Kidney epithelial cell (primary cell): ENCODE measurements at places on chromosomes 12 and 14. TPM values are rescaled to one million over a fixed set of nuclear protein-coding genes. Genes with fewer than 3 reads are reported as not detected.

DNA sequence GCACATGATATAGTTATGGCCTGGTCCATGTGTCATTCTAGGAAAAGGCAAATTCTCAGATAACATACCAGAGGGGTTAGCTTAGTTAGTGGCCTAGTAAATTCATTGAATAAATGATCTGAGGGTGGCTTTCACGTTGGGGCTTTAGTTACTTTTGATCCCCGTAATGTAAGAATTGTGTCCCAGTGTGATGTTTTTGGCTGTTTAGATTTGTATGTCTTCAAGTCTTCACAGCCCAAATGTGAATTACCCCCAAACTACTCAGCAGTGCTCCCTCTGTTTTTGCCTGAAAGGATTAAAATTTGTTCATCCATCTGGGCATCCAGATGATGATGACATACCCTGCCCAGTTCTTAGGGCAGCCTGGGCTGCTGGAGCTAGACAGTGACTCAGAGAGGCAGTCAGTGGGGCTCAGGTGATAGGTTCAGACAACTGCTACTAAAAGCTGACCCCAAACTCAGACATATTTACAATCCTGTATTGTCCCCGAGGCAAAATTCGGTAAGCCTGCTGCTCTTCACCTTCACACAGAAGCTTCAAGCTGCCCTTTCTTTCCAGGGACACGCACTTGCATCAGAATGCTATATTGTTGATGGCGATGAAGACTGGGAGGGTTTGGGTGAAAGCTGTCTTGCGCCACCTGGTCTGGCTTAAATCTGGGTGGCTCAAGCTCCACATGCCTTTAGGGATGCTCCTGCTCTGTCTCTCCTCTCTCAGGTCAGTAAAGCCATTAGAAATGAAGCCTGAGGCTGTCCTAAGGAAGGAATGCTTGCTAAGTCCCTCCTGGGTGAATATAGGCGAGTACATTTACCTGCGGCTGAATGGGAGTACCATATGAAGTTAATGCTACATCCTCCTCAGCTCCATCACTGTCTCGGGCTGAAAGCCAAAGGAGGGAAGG is 10.3 kb downstream of the GPRC5D start:
- no peak for DNase-seq

DNA sequence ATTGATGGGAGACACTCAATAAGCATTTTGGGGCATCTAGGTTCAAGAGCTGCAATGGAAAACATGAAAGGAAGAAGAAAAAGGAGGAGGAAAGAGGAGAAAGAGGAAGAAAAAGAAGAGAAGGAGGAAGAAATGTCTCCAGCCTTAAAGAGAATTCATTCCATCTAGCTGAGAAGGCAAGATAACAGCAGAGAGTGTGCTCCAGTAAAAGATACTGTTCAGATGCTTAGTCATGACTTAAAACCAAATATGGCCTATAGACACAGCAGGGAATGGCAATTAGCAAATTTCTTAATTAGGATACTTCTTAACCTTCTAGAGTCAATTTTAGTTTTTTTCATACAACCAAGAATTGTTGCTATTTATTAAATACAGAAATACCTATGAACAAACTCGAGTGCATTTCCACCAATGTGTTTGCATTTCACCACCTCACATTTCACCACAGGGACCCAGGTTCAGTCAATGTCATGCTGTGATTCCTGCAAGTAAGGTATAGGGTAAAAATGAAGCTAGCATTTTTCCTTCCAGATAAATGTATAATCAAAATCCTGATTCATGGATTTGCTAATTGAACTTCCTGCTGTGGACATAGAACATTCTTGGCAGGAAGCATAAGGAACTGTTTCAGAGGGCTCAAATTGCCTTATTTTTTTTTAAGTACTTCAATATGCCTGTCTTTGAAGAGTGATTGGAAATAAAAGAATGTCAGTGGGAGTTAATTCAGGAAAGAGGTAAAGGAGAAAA is 177.8 kb downstream of the RPS29 start:
- DNase-seq: no peak

- no peak for DNase-seq
Measured at GRCh38 chr12:46874642-46875041, 48.8 kb upstream of the SLC38A4 start.

- no peak for DNase-seq
Measured at GRCh38 chr12:29655861-29656260, 127.9 kb downstream of the TMTC1 start.

- no peak for DNase-seq
Measured at GRCh38 chr12:9971181-9971580, at the start of gene CLEC12A. CLEC12A (plus strand) TSS chr12:9971409; CDS start chr12:9971597, 188 bp downstream.

GRCh38 chr14:98894600-98894999 is 377.4 kb downstream of the BCL11B start:
- no peak for DNase-seq

DNA sequence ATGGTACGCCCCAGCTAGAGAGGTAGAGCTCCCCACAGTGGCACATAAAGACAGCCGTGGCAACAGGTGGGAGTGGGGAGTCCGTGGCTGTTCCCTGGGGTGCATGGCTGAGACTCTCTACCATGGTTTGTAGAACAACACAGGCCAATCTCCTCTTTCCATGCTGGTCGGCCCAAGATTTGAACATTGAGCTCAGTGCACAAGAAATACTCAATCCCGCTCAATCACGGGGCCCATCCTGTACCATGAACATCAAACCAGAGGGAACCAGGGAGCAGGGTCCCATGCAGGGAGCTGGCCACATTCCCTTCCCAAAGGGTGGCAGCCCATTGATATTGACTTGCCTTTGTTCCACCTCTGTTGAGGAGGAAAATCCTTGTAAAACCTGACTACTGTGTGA is 353.1 kb downstream of the DPF3 start:
- no peak for DNase-seq

GRCh38 chr12:41442896-41443295 is 254.8 kb downstream of the PDZRN4 start:
- no peak for DNase-seq

DNA sequence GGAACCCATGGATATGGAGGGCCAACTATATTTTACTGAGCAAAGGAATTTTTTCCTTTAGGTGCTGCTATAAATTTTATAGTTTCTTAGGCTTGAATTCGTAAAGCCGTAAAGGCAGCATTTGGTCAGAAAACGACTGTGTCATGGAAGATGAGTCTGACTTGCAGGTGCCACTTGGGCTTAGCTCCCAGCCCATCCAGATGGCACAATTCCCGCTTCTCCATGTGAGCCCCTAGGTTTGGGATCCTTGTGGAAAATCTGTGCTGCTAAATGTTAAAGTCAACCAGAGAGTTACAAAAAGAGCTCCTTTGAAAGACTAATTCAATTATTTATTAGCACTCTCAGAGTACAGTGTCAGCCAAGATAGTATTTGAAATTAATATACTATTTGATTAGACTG is 120.1 kb upstream of the NPAS3 start:
- DNase-seq: no peak

DNA sequence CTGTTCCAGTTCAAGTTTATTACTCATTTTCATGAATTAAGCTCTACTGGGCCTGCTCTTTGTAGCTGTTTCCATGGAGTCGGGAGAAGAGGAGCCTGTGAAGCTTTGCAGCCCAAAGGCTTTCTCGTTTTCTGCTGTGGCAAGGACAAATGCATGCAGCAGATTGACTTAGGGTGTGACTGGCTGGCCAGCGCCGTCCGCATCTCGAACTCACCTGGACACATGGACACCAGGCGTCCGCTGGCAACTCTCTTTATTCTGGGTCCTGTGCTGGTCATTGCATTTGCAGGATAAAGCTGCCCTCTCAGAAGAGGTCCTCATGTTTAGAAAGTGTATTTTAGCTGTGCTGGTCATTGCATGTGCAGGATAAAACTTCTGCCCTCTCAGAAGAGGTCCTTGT is 350.4 kb downstream of the TMEM121 start:
- no peak for DNase-seq

GRCh38 chr14:80978403-80978802 is 23.0 kb downstream of the TSHR start:
- no peak for DNase-seq

DNA sequence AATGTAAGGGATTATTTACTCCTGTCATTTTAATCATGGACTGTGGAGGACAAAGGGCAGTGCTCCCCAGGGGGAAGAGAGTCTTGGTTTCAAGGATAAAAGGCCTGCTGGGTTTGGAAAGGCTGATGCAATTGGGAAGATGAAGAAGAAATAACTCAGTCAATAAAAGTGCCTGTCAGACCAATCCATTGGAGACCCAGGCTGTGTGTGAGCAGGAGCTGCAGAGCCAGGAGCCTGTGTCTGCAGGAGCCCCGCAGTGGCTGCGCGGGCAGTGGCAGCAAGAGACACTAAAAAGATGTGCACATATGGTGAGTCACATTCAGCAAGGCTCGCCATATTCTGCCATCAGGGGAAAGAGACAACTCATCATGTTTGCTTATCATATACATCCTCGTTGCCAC is 90.4 kb downstream of the CRACR2A start:
- no peak for DNase-seq

DNA sequence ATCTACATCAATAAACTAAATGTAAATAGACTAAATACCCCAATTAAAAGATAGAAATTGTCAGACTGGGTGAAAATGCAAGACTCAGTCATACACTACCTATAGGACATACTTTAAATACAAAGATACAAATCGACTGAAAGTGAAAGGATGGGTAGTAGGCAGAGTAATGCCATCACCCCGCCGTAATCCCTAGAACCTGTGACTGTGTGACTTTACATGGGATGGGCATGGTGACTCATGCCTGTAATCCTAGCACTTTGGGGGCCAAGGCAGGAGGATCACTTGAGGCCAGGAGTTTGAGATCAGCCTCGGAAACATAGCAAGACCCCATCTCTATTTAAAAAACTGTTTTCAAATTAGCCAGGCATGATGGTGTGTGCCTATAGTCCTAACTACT is 2.6 kb upstream of the EVL start:
- no peak for DNase-seq

DNA sequence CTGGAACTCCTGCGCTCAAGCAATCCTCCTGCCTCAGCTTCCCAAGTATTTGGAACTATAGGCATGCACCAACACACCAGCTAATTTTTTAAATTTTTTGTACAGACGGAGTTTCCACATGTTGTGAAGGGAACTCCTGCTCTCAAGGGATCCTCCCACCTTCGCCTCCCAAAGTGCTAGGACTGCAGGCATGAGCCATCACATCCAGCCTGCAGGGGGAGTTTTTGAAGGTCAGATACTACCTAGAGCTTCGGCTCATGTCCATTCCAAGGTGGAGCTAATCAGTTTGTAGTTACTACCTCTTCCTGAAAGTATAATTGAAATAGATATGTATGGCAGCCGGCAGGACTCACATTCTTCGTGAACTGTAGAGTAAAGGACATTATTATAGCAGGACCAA is 3.7 kb upstream of the TAS2R19 start:
- DNase-seq: no peak

DNA sequence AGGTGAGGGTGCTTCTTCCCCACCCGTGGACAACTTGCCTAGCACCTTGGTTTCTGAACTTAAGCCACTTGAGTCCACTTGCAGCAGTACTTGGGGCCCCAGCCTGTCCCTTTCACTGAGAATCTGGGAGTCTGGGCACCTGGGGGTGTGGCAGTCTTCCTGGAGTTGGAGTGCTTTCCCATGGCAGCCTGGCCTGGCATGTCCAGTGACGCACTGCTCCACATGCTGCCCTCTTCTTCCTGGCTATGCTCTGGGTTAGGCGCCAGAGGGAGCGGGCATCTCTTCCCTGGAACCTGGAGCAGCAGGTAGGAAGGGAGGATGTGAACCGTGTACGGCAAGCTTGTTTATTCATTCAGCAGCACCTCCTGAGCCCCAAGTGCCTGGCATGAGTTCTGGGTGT is 76.4 kb downstream of the PAPOLA start:
- DNase-seq: no peak

- peak; percentile 39 for DNase-seq
Measured at GRCh38 chr12:14554281-14555007, 13.2 kb downstream of the PLBD1 start.

DNA sequence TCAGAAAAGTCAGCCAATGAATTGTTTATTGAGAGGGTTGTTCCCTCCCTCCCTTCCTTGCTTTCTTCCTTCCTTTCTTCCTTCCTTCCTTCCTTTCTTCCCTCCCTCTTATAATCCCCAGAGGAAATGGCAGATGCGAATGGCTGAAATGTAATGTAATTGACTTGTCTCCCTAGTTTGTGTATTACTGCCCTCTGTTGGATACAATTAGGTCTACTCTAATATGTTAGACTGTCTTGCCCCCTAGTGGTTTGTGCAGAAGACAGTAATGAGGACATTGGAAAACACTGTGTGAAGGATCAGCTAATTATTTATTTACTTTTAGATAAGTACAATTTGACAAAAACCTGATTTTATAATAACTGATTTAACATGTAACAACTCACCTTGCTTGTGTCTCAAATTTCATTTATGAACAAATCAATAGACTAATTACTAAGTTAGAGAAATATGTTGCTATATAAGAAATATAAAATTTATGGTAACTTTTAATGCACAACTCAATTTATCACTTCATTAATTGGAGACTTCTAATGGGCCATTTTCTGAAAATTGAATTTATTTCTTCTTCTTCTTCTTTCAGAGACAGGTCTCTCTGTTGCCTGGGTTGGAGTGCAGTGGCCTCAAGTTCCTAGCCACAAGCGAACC is 229.8 kb upstream of the LRIG3 start:
- DNase-seq: peak; percentile 32

DNA sequence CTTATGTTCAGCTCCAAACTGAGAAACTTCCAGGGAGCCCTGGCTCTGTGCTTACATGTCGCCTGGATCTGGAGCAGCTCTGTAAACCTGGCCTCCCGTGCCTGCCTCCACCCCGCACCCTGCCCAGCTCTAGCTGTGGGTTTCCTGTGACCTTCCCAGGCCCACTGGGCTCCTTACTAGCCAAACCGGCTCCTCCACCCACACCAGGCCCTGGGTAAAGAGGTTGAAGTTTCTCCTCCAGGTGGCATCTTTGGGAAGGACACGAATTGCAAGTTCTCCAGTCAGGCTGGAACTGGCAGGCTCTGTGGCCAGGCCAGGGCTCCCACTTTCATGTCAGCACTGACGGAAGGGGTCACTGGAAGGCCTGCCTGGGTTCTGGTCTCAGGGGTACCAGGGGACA is 60.9 kb upstream of the ZFP36L1 start:
- no peak for DNase-seq

GRCh38 chr14:60161196-60162107 is 3.7 kb downstream of the DHRS7 start:
- no peak for DNase-seq

DNA sequence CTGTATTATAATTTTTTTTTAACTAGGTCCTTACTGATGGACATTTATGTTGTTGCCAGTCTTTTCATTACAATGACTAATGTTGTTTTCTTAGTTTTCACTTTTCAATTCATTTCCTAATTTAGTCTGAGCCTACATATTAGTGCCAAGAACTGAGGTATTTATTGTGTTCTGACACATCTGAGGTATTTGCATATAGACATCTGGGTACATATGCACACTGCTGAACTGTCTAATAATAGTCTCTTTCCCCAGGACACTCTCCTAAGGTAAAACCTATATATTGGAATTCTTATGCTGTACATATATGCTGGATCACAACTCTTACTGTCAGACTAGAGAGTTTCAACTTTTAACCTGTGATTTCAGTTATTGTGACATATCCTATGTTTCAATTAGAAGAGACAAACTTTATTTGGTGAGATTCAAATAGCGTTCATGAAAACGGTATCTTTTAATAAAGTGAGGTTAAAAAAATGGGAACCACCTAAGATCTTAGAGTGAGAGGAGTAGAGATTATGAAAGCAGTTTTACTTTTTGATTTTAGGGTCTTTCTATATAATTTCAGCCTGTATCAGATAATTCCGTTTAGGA is 263.2 kb downstream of the RAD51B start:
- DNase-seq: no peak

Gene MYF5
- not detected in 2 replicates for total RNA-seq

Gene LTB4R
- 2.8 and 4.7 TPM in 2 replicates for total RNA-seq

Gene BTG1
- 51.3 and 52.4 TPM in 2 replicates for total RNA-seq

Gene PTGR2
- 5.7 and 7.0 TPM in 2 replicates for total RNA-seq

Gene CLEC2A
- total RNA-seq: not detected in 2 replicates
